Choroid plexus epithelial cell (primary cell): ENCODE measurements at places on chromosomes 5 and 9.
A peak's percentile ranks its signal among the peaks of the same experiment; 100 is the strongest.

DNA sequence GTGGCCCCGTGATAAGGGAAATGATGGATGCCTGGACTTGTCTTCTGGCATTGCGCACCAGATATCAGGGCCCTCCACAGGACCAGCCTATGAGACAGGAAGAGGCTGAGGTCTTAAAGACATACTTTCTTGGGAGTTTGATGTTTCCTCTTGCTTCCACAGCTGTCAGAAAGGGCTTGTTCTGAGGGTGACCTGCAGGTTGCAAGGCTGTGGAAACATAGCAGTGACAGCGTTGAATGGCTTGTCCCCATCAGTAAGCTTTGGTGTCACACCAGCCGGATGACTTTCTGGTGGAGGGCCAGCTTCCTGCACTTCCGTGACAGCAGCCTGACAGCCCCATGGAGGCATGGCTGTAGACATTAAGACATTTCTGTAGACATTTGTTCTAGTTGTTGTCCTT is 143.2 kb downstream of the C9orf152 start:
- DNase-seq, result no peak

- peak; percentile 89 for DNase-seq
These were observed 5.5 kb downstream of the ANXA2R start for GRCh38 chr5:43034591-43034968.

GRCh38 chr9:127255692-127256091 is 8.9 kb upstream of the GARNL3 start:
- DNase-seq, result no peak

GRCh38 chr5:87361031-87361445 is 51.7 kb downstream of the CCNH start:
- peak; percentile 43 for DNase-seq

GRCh38 chr9:125785248-125785751 is 38.1 kb downstream of the PBX3 start:
- DNase-seq, result no peak

DNA sequence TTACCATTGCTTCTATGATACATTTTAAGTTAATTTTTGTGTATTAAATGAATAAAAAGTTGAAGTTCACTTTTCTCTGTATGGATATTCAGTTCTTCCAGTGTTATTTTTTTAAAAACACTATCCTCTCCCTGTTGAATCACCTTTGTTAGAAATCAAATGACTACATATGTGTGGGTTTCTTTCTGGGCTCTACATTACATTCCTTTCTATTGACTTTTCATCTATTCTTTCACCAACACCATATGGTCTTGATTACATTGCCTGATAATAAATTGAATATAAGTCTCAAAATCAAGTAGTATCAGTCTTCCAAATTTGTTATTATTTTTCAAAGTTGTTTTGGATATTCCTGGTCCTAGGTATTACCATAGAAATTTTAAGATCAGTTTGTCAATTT is 7.3 kb upstream of the RASEF start:
- DNase-seq, result peak; percentile 31

- DNase-seq, result peak; percentile 72
These were observed 28.8 kb downstream of the GCNT4 start for GRCh38 chr5:75023368-75024159.

DNA sequence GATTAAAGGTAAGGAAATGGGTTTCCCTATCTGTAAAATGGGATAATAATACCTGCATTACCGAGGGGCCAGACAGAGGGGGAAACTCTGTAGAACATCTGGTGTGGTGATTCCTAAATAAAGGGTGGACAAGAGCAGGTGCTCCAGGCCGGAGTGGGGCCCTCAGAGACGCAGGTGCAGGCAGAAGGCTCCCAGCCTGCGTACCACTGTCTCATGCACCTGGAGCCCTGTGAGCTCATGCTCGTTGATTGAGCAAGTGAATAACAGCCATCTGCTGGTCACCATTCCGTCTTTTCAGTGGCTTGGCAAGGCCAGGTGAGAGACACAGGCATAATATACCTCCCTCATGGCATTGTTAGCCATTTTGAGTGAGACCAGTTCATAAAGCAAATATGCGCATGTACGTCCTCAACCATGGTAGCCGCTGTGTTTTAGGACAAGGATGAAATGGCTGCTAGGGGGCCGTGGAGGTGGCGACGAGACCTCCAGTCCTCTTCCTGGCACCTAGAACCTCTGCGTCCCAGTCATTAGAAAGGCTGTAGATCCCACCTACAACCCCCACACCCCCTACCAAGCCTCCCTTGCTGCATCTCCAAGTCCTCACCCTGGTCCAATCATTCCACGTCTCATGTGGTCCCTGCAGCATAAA is 198.0 kb upstream of the MVB12B start:
- DNase-seq, result no peak

DNA sequence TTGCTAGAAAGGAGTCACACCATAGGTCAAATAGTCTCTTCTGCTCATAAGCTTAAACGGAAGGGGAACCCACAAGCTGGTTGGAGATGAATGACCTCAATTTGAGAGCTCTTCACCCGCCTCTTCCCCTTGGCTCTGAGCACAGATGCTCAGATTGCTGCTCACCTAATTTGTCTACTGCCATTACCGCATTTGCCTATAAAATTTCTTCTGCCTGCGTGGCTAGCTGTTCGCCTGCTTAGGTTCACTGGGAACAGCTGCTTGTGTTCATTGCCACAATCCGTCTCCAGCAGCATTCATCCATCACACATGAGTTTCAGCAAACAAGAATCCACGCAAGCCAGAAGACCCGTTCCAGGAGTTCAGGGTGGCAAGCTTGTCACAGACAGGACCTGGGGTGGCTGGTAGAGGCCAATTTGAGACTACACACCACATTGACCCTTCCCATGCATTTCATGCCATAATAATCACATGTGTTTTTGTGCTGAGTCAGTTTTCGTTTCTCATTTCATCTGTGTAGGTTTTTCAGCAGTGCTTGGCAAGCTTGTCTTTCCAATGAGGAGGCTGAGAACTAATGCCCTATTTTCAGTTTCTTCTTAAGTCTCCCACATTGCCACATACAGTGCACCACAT is 50.2 kb upstream of the DNAH5 start:
- DNase-seq, result peak; percentile 6

GRCh38 chr5:142597546-142598337 is 88.1 kb downstream of the FGF1 start:
- peak; percentile 80 for DNase-seq

DNA sequence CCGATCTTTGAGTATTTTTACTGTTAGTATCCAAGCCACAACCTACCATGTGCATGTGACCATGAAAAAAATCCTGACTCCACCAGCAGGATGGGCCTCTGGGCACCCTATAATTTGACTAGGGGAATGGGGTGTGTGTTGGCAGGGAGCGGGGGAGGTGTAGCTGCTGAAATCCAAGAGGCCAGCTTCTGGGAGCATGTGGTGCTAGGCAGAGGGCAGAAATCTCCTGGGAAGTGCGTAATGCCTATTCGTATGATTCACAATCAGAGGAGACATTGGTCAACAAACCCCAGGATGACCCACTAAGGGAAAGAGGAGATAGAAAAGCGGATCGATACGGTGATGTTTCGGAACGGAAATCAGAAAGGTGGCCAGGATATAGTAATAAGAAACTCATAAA is 149.9 kb downstream of the ARSB start:
- no peak for DNase-seq

GRCh38 chr5:5291357-5291756 is 131.1 kb upstream of the ICE1 start:
- peak; percentile 56 for DNase-seq

- DNase-seq, result no peak
These were observed 11.9 kb downstream of the FBP2 start for GRCh38 chr9:94581728-94582127.

- DNase-seq, result no peak
These were observed 152.2 kb upstream of the IRX2 start for GRCh38 chr5:2903451-2904395.

- no peak for DNase-seq
These were observed 61.1 kb downstream of the TMOD1 start for GRCh38 chr9:97562542-97562941.

DNA sequence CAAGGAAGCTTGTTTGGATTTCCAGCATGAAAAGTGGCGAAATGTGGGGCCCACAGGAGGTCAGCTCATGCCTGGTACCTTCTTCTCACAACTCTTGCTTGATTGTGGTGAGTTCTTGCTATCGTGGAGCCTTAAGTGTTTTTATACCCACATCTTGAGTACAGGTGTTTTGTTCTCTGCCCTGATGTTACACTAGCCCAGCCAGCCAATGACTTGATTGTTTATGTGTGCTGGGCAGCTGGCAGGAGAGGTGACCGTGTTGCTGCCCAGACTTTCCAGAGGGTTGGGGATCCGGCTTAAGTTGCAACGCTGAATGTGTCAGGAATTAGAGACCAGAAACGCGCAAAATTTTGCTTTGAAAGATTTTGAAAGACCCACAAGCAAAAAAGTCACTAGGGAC is 24.0 kb upstream of the TPPP start:
- DNase-seq, result no peak

- DNase-seq, result peak; percentile 53
These were observed 46.1 kb upstream of the RAI14 start for GRCh38 chr5:34609951-34610441.

GRCh38 chr5:10538789-10539686 is 24.8 kb upstream of the ANKRD33B start:
- no peak for DNase-seq

DNA sequence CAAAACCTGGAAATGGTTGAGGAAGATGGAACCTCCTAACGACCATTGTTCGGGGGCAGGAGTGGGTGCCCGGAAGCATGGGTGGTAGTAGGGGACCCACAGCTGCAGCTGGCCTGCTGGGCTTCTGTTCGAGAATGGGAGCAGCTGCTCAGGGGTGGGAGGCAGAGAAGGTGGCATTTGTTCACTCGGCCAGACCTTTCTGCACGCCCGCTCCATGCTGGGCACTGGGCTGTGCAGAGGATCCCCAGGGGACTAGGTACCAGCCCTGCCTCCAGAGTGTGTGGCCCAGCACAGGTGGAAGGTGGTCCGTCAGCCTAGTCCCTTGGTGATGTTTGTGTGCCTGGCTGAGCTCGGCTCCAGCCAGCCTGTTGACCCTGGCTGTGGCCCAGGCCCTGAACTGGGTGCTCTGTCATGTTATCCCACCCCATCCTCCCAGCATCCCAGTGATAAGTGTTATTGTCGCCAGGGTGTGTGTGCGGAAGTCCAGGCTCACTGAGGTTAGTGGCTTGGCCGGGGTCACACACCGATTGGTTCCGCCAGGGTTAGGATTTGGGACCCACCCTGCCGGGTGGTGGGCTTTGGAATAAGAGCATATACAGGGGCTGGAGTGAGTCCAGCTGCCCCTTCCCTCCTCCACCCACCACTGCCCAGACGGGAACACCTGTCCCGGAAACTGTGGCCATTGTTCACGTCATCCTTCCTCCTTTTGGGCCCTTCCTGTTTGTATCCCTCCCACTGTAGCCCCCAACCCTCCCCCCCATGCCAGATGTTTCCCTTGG is 4.8 kb downstream of the N4BP3 start:
- no peak for DNase-seq

GRCh38 chr5:43357067-43357466 is 43.9 kb upstream of the HMGCS1 start:
- no peak for DNase-seq

GRCh38 chr9:131012396-131012917 is 3.5 kb downstream of the LAMC3 start:
- peak; percentile 68 for DNase-seq

DNA sequence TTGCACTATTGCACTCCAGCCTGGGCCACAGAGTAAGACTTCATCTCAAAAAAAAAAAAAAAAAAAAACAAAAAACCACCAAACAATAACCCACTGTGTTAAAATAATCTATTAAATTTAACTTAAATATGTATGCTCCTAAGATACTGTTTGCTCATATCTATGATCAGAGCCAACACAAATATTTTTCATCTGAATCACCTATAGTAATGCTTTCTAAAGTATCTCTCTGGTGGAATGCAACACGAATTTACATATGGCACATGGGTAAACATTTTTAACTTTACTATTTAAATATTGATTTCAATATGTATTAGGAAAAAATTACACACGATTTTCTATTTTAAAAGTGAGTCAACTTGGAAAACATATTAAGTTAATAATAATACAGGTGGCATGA is 196.4 kb downstream of the RFX3 start:
- DNase-seq, result peak; percentile 46
